Thoracic aorta endothelial cell (primary cell): ENCODE measurements at places on chromosomes 4 and X. TPM values are rescaled to one million over a fixed set of nuclear protein-coding genes. Genes with fewer than 3 reads are reported as not detected.

The ARMCX2 gene
- total RNA-seq = 33.4 and 47.0 TPM in 2 replicates

The PCDH7 gene
- total RNA-seq = 27.7 and 39.3 TPM in 2 replicates

The USP17L27 gene
- not detected in 2 replicates for total RNA-seq

The SSX4 gene
- total RNA-seq = not detected in 2 replicates

The MAGEA2B gene
- not detected in 2 replicates for total RNA-seq

The CTAG2 gene
- total RNA-seq = not detected in 2 replicates

The OPN1LW gene
- total RNA-seq = not detected in 2 replicates

The TEC gene
- total RNA-seq = 0.27 and 1.4 TPM in 2 replicates

The NMU gene
- 0.53 TPM in 1 of 2 replicates, not detected in the other for total RNA-seq

The KANTR gene
- 8.5 and 10.5 TPM in 2 replicates for total RNA-seq

The PCDH10 gene
- 9.8 and 71.9 TPM in 2 replicates for total RNA-seq

The PDLIM3 gene
- 18.2 and 34.6 TPM in 2 replicates for total RNA-seq

The LGI2 gene
- under 0.01 and 0.14 TPM in 2 replicates for total RNA-seq

The MAOA gene
- total RNA-seq = 17.2 and 53.7 TPM in 2 replicates

The VCX2 gene
- total RNA-seq = not detected in 2 replicates

The GPR50 gene
- total RNA-seq = not detected in 2 replicates

The CDS1 gene
- under 0.01 and 0.07 TPM in 2 replicates for total RNA-seq

The C4orf50 gene
- not detected in 2 replicates for total RNA-seq

The STS gene
- 5.2 and 9.5 TPM in 2 replicates for total RNA-seq

The CT45A1 gene
- not detected in 2 replicates for total RNA-seq

The LEF1 gene
- total RNA-seq = not detected in 2 replicates

The SSX1 gene
- not detected in 2 replicates for total RNA-seq

The MAGEE1 gene
- 1.5 and 3.2 TPM in 2 replicates for total RNA-seq
